Stimulated activated CD8-positive, alpha-beta memory T cell treated with anti-CD3 and anti-CD28 coated beads, Interleukin-7, amount 100 ng/mL, for 48 hours (primary cell): ENCODE measurements at places on chromosomes 16 and 17.

DNA sequence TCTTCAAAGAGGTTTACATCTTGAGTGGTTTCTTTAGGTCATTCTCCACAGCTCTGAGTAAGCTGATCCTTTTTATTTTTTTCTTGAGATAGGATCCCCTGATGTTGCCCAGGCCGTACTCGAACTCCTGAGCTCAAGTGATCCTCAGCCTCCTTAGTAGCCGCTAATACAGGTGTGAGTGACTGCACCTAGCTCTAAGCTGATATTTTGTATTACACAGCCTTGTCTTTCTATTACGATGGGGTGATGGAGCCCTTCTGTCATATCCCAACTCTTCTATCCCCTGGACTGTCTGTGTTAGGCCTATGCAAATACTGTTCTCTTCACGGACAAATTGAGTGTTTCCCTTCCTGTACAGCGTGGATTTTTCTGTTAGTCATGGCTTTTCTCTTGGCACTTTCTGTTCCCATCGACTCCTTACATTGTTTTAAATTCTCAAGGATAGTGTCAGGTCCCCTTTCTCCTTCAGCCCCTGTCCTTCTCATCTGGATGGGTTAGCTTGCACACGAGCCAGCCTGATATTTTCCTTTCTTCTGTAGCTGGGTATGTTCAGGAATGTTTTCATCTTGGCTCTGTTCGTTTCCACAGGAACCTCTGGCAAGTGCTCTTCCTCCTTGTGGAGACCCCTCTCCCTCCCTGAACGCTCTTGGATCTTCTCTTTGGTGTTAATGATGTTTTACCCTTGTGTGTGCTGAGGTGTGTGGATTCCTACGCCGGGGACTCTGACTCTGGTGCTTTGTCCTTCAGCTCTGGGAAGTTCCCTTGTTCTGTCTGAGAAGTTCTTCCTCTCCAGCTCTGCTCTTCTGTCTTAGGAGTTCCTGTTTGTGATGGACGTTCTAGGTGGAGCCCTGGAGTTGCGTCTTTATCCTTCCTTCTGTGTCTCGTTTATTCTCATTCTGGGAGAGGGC, 2.3 kb downstream of the BANP start:
- DNase-seq: no peak

DNA sequence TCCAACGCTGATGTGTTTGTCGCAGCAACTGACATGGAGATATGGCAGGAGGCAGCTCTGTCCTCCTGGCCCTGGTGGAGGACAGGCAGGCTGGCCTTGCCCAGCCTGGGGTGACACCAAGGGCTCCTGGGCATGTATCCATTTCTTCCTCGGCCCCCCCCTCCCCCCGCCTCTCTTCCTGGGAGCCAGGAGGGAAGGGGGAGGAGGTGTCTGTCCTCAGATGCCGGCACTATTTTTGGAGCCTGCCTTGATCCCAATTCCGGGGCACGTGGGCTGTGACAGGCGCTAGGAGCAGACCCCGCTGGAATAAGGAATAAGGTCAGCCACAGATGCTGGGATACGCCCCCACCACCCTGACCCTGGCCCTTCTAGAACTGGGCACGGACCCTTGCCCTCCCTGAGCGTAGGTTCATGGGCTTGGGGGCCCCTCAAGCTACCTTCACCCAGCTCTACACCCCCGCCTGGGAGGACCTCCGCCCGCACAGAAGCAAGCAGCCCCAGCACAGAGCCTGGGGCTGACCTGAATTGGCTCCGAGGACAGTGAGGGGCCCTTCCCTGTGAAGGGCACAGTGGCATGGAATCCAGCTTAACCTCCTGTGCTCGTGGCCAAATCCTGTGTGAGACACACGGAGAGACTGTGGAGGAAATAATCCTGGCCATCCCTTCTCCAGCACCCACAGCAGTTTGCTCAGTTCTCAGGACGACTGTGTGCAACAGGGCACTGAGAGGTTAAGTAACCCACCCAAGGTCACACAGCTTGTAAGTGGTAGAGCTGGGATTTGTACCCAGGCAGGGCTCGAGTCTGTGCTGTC, 24.1 kb downstream of the SEC14L5 start:
- DNase-seq: no peak

- no peak for DNase-seq
These were observed 89.5 kb downstream of the MRC2 start for GRCh38 chr17:62716834-62717588.

DNA sequence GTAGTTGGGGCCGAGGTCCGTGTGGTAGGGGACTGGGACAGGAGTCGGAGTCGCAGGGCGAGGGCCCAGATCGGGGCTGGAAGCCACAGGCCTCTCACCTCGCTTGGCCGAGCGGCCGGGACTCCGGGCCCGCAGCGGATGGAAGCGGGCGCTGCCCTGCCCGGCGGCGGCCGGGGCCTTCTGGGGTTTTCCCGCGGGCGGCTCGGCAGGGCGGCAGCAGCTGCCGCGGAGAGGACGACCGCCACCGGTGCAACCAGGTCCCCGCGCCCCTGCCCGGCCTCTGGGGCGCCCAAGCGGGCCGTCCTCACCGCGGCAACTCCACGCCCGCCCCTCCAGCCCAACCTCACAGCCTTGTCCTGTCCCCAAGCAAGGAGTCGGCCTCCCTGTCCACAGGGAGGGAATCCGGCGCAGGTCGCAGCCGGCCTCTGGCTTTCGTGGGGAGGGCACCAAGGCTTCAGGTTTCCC, 15.6 kb upstream of the UTP6 start:
- DNase-seq: no peak
